ENCODE measurements at places on chromosomes 5 and 9. TPM values are rescaled to one million over a fixed set of nuclear protein-coding genes. Genes with fewer than 3 reads are reported as not detected.

SPINK13 gene
- not detected for total RNA-seq

MCTP1 gene
- total RNA-seq = 55.8 TPM

TTC33 gene
- total RNA-seq = 15.1 TPM

CCDC183 gene
- total RNA-seq = 0.22 TPM

FAM221B gene
- not detected for total RNA-seq

TERT gene
- total RNA-seq = not detected

GM2A gene
- total RNA-seq = 13.5 TPM

TLX3 gene
- total RNA-seq = not detected

TAF11L11 gene
- total RNA-seq = not detected

ATG10 gene
- total RNA-seq = 3.5 TPM

GMCL2 gene
- not detected for total RNA-seq

KCTD16 gene
- under 0.01 TPM for total RNA-seq

ANXA1 gene
- 311 TPM for total RNA-seq

RANBP3L gene
- total RNA-seq = under 0.01 TPM

- DNase-seq = peak; percentile 59
Measured at GRCh38 chr9:106883030-106883429, 20.1 kb downstream of the ZNF462 start.

- no peak for DNase-seq
Measured at GRCh38 chr5:22319798-22320197, 533.3 kb downstream of the CDH12 start.

GRCh38 chr9:95018099-95018936, 291.8 kb downstream of the AOPEP start:
- peak; percentile 95 for DNase-seq

GRCh38 chr5:173180331-173180730, 36.0 kb downstream of the BNIP1 start:
- no peak for DNase-seq

DNA sequence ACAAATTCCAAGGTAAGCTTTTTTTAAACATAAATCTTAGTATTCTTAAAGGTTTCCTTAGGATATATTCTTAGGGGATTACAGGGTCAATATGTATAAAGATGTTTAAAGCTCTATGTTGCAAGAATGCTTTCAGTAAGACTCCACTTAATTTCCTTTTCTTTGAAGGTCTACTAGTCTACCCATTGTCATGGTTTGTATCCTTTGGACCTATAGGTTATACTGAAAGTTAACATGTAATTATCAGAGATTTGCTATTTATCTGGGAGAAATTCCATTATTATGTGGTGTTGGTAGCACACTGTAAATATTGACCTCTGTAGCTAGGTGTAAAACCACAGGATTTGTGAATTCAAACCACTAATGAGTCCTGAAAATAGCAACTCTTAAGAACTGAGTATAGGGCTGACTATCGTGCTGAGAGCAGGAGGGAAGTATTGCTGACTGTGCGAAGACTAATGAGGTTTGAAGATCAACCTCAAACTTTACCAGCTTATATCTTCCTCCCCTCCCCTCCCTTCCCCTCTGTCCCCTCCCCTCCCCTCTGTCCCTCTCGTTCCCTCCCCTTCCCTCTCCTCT, 85.6 kb downstream of the GADD45G start:
- no peak for DNase-seq

DNA sequence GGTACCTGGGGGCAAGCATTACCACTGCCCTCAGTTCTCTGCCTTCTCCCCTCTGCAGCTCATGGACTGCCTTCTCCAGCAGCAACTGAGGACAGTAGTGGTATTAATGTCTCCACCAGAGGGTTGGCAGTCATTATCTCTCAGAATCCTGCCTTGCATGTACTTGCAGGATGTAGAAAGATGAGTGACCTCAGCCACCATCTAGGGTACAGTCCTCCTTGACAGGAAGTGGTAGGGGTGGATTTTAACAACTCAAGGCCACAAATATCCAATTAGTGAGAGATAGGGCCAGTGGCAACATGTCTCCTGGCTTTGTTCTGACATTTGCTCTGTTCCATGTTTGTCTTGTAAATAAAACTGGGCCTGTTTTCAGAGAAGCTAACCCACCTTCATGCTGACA, 47.2 kb downstream of the F2R start:
- DNase-seq = no peak

GRCh38 chr9:4137234-4137633, 162.6 kb downstream of the GLIS3 start:
- DNase-seq = peak; percentile 92

- no peak for DNase-seq
Measured at GRCh38 chr9:133889584-133890301, 102.4 kb downstream of the VAV2 start.

DNA sequence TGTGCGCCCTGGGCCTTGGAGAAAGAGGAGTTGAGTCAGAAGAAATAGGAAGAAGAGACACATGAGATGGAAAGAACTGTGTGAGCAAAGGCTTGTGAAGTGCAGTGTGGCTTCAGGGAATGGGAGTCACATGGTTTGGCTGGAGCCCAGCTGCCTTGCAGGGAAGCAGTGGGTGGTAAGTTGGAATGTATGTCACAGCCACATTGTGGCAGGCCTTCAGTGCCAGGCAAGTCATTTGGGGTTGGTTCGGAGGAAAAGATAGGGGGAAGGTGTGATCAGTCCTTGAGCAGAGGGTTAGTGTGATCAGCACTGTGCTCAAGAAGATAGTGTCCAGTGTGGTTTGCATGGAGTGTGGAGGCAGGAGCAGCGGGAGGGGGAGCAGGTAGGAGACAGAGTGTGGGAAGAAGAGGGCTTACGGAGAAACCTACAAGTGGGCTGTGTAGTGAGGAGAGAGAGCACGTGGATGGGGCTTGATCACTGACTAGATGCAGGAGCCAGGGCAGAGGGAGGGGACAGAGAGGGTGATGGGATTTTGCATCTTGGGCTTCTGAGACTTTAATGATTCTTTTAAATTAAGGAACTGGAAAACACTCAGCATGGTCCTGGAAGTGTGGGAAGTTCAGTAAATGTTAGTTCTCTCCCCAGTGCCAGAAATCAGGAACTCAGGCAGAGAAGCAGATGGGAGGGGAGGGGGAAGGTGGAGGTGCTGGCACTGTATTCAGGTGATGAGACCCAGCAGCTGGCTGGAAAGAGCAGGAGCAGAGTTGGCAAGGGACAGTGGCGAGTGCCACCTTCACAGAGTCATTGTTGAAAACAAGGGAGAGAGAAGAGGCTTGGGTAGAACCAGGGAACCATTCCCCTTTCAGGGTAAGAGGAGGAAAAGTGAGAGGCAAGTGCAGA, 46.6 kb downstream of the ARHGAP26 start:
- DNase-seq = no peak

GRCh38 chr5:169717288-169717687, 80.2 kb downstream of the DOCK2 start:
- DNase-seq = peak; percentile 57

DNA sequence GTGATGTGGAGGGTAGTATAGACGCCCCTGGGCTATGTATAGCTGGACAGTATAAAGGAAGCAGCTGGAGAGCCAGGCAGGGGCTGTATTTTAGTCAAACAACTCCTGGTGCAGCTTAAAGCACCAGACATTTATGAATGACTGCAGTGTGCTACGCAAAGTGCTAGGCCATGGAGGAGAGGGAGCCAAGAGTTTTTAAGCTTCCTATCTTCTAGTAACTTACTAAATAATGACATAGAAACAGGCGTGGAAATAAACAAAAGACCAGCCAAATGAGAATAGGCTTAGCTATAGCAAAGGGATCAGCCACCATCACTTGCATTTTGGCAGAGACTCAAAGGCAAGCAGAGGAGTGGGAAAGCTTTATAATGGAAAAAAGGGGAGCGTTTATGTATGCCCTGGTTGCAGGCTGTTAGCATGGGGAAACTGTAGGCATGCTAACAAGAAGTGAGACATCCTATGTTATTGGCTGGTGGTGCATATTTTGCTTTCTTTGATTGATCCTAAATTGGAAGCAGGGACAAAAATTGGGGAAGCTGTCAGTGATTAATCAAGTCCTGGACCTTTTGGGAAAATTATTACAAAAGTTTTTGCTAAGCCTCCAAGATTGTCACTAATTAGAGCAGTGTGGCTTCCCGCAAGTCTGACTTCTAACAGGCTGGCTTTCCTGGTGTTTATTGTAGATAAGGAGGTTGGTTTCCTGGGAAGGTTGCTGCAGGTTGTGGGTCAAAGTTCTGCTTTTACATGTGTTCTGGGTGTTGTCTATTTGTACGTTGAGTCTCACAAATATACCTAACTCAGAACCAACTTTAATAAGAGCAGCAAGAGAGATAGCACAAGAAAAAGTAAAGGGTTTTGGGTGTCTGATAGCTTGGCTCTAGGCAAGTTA, 46.6 kb downstream of the RAB3C start:
- peak; percentile 61 for DNase-seq

DNA sequence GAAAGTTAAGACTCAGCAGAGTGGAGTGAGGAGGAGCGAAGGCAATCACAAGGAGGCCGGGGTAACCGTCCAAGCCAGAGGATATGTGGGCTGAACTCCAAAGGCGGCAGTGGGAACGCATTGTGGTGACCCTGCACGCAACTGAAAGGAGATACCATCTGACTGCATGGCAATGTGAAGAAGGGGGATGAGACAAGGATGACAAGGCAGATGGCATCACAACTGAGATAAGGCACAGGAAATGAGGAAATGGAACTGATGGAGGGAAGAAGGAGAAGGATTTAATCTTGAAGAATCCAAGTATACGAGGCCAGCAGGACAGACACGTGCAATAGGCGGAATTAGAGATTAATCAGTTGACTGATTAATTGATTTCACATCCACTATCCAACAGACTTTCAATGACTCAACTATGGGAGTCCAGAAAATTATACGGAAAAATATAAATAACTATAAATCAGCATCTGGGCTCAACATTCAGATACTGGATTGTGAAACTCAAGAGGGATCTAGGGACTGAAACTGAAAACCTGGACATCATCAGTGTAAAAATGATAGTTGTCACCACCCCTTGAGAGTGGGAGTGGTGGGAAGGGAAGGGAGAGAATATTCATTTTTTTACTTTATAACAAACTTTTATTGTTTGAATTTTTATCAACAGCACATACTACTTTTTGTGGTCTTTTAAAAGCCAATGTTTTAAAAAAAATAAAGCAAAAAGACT, 86.1 kb downstream of the ARL15 start:
- no peak for DNase-seq

- DNase-seq = peak; percentile 14
Measured at GRCh38 chr5:129460936-129461710, 1.0 kb downstream of the ADAMTS19 start.

GRCh38 chr5:73440262-73440661, 8.3 kb downstream of the FOXD1 start:
- DNase-seq = no peak

- DNase-seq = no peak
Measured at GRCh38 chr5:97844797-97845196, 661.8 kb upstream of the RIOK2 start.

- DNase-seq = no peak
Measured at GRCh38 chr9:83935276-83935935, 14.2 kb upstream of the KIF27 start.

- no peak for DNase-seq
Measured at GRCh38 chr9:129990269-129991010, 52.5 kb downstream of the FNBP1 start.

- DNase-seq = peak; percentile 41
Measured at GRCh38 chr9:96413302-96414221, 4.6 kb downstream of the ZNF367 start.

DNA sequence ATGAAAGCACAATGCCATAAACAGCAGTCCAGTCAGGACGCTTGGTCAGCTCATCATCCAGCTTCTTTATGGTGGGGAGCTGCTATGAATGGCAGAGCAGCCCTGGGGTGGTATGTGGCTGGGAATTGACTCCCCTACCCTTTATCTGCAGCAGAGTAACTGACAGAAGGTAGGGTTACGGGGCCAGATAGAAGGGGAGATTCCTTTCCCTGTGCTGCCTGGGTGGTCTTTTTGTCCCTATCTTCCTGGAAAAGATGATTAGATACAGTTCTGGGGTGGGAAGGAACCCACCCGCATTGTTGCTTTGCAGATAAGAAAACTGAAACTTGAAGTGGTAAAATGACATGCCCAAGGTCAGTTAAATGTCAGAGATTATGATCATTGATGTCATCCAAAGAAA, 405.5 kb downstream of the ARHGEF28 start:
- no peak for DNase-seq

DNA sequence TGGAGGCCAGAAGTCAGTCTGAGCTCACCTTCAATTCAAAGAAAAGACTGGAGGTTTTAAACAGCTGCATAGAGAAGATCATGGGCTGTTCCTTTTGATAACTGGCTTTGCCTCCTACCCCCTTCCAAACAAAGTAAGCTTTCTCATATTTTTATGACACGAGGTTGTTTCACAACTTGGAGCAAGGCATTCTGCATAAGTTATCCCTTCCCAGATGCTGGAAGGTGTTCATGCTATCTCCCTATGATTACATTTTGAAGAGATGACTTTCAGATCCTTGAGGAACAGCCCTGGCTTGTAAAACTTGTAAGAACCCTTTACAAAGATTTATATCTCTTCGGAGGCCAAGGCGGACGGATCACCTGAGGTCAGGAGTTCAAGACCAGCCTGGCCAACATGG, 571.9 kb upstream of the FTMT start:
- DNase-seq = no peak
